Epithelial cell of umbilical artery (primary cell): ENCODE measurements at places on chromosomes 3 and 15. TPM values are rescaled to one million over a fixed set of nuclear protein-coding genes. Genes with fewer than 3 reads are reported as not detected.

Gene TEX55
- not detected in 2 replicates for total RNA-seq

Gene ISL2
- total RNA-seq, result under 0.01 TPM in 1 of 2 replicates, not detected in the other

Gene BSN
- under 0.01 TPM in 2 replicates for total RNA-seq

Gene GUCA1C
- total RNA-seq, result not detected in 2 replicates

Gene ZMYND10
- total RNA-seq, result 0.15 and 0.32 TPM in 2 replicates

Gene LYZL4
- total RNA-seq, result not detected in 2 replicates

Gene GAP43
- under 0.01 TPM in 1 of 2 replicates, not detected in the other for total RNA-seq

Gene NEK10
- 1.8 and 1.9 TPM in 2 replicates for total RNA-seq

Gene MNS1
- 0.65 and 1.5 TPM in 2 replicates for total RNA-seq

Gene TMEM45A
- 2.3 and 3.6 TPM in 2 replicates for total RNA-seq

Gene CLDN18
- total RNA-seq, result not detected in 2 replicates

Gene GOLGA6B
- total RNA-seq, result not detected in 2 replicates

Gene LHFPL4
- not detected in 2 replicates for total RNA-seq

Gene CDC25A
- 15.3 and 24.0 TPM in 2 replicates for total RNA-seq

Gene GCNT3
- total RNA-seq, result not detected in 2 replicates

Gene GLDN
- total RNA-seq, result under 0.01 TPM in 1 of 2 replicates, not detected in the other

Gene RPP25
- 11.0 and 14.7 TPM in 2 replicates for total RNA-seq

Gene ADGRG7
- total RNA-seq, result 0.30 TPM in 1 of 2 replicates, not detected in the other

Gene KLF15
- total RNA-seq, result 0.65 and 1.1 TPM in 2 replicates

Gene SH2D7
- not detected in 2 replicates for total RNA-seq

Gene RARB
- 10.5 and 31.2 TPM in 2 replicates for total RNA-seq

Gene ZNF80
- total RNA-seq, result not detected in 2 replicates

Gene EPHB1
- 0.15 and 0.65 TPM in 2 replicates for total RNA-seq

Gene CHRNB4
- total RNA-seq, result not detected in 2 replicates

Gene GREM1
- 0.32 and 3.3 TPM in 2 replicates for total RNA-seq

Gene TRIM42
- not detected in 2 replicates for total RNA-seq

Gene CCR3
- total RNA-seq, result not detected in 2 replicates

Gene TRPM1
- total RNA-seq, result under 0.01 TPM in 1 of 2 replicates, not detected in the other
